ENCODE measurements at places on chromosomes 5 and 9.

GRCh38 chr5:131252824-131253171, 11.1 kb upstream of the CDC42SE2 start:
- peak; percentile 74 for DNase-seq

GRCh38 chr9:102911185-102911584, 83.9 kb upstream of the CYLC2 start:
- no peak for DNase-seq

- DNase-seq, result no peak
Measured at GRCh38 chr9:89029788-89030187, 38.5 kb downstream of the S1PR3 start.

GRCh38 chr5:8079056-8079455, 210.1 kb downstream of the MTRR start:
- no peak for DNase-seq
